T-helper 17 cell (primary cell): ENCODE measurements at places on chromosomes 12 and 14.

GRCh38 chr12:26119391-26119989, 5.3 kb downstream of the BHLHE41 start:
- DNase-seq, result no peak
- H3K36me3 ChIP-seq, result peaks cover 3% of the 10 kb centered on the region
- H3K27ac ChIP-seq, result no peak overlapping the region
- H3K4me1 ChIP-seq, result peaks cover 24% of the 10 kb centered on the region
- peaks cover 53% of the 10 kb centered on the region for H3K27me3 ChIP-seq

- H3K27me3 ChIP-seq, result peaks cover 2% of the 10 kb centered on the region
- no peak overlapping the region for H3K4me3 ChIP-seq
- no peak for DNase-seq
- peaks cover 4% of the 10 kb centered on the region for H3K36me3 ChIP-seq
Measured at GRCh38 chr14:70785556-70785955, 23.8 kb downstream of the MAP3K9 start.

GRCh38 chr12:103680591-103681141, 93.6 kb downstream of the STAB2 start:
- H3K4me3 ChIP-seq, result no peak overlapping the region
- peaks cover 38% of the 10 kb centered on the region for H3K27me3 ChIP-seq
- peaks cover 2% of the 10 kb centered on the region for H3K4me1 ChIP-seq
- no peak overlapping the region for H3K27ac ChIP-seq

DNA sequence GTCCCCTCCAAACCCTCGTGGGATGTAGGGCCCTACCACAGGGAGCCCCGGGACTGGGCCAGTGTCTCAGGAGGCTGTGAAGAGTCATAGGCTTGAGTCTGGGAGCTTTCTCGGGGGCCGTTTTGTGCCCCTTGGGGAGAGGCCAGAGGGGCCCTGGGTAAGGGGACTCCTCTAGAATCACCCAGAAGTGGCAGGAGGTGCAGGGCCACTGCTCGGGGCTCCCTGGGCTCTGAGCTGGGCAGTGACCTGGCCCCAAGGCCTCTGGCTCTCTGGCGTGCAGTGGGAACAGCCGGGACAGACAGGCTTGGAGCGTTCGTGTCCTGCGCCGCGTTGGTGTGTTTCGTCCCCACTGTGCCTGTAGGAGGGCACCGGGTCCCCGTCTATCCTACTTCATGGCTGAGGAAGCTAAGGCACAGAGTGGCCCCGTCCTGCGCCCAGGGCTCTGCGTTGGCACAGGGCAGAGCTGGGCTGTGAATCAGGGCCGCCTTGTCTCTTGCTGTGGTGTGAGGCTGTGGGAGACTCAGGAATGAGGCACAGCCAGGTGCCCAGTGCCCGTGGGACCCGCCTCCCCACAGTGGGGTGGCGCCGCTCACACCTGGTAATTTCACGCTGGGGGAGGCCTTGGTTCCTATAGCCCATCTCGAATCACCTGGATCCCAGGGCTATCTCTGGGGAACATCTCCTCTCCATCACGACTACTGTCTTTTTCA, 23.8 kb upstream of the KIF26A start:
- H3K27me3 ChIP-seq, result peaks cover 22% of the 10 kb centered on the region
- no peak overlapping the region for H3K4me3 ChIP-seq
- H3K27ac ChIP-seq, result no peak overlapping the region
- DNase-seq, result no peak

DNA sequence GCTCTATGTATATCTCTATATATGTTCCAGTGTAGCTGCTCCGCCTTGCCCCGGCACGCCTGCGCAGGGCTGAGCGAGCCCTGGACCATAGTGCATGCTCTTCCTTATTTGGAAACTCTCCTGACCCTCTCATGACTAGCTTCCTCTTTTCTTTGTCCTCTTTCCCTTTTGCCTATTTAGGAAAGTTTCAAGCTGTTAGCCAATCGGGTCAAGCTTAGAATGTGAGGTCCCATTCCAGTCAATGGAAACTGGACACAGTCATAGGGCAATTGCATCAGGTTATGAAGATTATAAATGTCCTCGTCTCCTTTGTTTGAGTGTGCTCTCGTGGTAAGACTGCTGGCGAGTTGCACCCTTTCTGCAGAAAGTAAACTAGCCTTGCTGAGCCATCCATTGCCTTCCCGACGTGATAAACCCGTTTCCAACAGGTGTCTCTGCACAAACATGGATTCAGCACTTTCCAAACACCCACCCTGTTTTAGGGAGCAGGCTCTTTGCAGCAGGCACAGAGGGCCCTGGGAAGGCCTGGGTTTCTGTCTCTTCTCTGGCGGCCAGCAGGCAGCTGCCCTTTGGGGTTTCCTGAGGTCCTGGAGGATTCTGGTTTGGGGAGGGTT, 30.9 kb downstream of the CCDC92 start:
- H3K27ac ChIP-seq, result no peak overlapping the region
- peaks cover 25% of the 10 kb centered on the region for H3K4me1 ChIP-seq
- peaks cover 9% of the 10 kb centered on the region for H3K36me3 ChIP-seq
- no peak for DNase-seq
- no peak overlapping the region for H3K4me3 ChIP-seq
- no peaks in the 10 kb centered on the region for H3K27me3 ChIP-seq

DNA sequence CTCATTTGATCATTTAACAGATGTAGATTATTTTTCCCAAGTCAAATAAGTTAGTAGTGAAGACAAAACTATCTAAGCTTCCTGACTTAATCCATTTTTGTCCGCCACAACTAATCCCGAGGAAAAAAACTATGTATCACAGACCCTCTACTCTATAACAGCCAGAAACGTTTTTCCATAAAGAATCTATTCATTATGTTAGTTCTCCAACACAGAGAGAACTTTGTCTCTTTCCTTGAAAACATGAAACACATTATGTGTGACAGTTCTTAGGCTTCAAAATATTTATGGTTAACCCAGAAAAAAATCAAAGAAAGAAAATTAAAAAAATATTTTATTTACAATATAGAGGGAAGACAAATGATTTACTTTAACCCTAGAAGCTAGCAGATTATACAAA, 100.1 kb downstream of the PLEKHG7 start:
- DNase-seq, result no peak
- H3K27me3 ChIP-seq, result no peaks in the 10 kb centered on the region
- no peak overlapping the region for H3K4me3 ChIP-seq
- peaks cover 6% of the 10 kb centered on the region for H3K36me3 ChIP-seq
- H3K4me1 ChIP-seq, result peaks cover 2% of the 10 kb centered on the region

DNA sequence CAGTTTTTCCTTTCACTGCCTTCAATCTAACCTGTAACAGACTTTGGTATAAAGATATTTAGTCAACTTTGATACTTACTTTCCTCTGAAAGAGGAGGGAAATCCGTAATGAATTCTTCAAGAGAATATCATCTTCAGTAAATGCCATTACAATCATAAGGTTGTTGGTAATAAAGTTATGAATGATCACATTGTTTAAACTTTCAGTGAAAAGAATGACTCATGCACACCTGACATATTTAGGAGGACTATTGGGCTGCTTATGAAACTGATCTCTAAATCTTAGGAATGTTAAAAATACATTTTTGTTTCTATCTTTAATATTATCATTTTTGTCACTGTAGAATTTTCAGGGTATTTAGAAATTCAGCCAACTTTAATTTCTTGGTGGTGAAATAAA, 474.7 kb downstream of the SLC16A7 start:
- H3K27ac ChIP-seq, result no peak overlapping the region
- H3K27me3 ChIP-seq, result no peaks in the 10 kb centered on the region
- no peaks in the 10 kb centered on the region for H3K4me1 ChIP-seq
- H3K4me3 ChIP-seq, result no peak overlapping the region

DNA sequence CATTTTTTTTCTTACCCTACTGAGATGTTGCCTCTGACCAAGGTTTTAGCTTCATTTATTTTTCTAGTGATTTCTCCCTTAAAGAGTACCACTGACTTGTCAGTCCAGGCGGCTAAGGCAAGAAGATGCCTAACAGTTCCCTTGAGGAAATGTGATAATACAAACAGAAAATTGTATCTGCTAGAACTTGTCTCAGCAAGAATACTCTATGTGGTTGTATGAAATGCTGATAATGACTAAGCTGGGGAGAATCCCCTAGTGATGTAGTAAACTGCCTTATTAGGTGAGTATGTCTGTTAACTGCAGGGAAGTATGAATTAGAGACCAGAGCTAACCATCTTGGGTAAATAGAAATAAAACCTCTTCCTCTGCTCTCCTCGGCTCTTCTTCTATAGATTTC, 6.7 kb downstream of the C12orf54 start:
- H3K27me3 ChIP-seq, result peaks cover 33% of the 10 kb centered on the region
- no peak overlapping the region for H3K4me3 ChIP-seq
- DNase-seq, result no peak
- no peak overlapping the region for H3K27ac ChIP-seq
- H3K36me3 ChIP-seq, result no peaks in the 10 kb centered on the region
- H3K4me1 ChIP-seq, result no peaks in the 10 kb centered on the region

- no peak overlapping the region for H3K4me3 ChIP-seq
- H3K4me1 ChIP-seq, result peaks cover 5% of the 10 kb centered on the region
- no peak for DNase-seq
- peaks cover 28% of the 10 kb centered on the region for H3K27me3 ChIP-seq
- no peaks in the 10 kb centered on the region for H3K36me3 ChIP-seq
- H3K27ac ChIP-seq, result no peak overlapping the region
Measured at GRCh38 chr12:95646781-95647190, 95.5 kb upstream of the USP44 start.

GRCh38 chr14:72863216-72864006, 30.5 kb downstream of the DPF3 start:
- no peak for DNase-seq
- H3K27me3 ChIP-seq, result peaks cover 19% of the 10 kb centered on the region

- H3K4me1 ChIP-seq, result no peaks in the 10 kb centered on the region
- H3K27ac ChIP-seq, result no peak overlapping the region
- H3K36me3 ChIP-seq, result no peaks in the 10 kb centered on the region
- DNase-seq, result no peak
Measured at GRCh38 chr12:95766356-95767019, 24.1 kb downstream of the NTN4 start.

DNA sequence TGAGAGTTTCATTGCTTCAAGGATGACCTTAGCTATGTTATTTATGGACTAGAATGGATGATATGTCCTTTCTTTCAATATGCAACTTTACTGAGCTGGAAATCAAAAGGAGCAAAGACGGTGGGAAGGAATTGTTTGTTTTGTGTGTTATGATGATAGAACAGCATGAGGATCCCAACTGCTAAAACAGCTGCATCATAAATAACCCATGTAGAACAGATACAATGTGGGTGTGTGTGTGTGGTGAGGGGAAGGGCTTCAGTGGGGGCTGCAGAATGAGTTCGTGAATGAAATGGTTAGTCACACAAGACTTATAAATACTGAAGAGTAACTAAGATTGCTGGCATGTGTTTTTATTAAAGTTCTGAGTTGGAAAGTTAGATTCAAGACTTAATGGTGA, 80.1 kb downstream of the DACT1 start:
- no peak overlapping the region for H3K27ac ChIP-seq
- DNase-seq, result no peak
- no peaks in the 10 kb centered on the region for H3K36me3 ChIP-seq
- no peaks in the 10 kb centered on the region for H3K4me1 ChIP-seq

DNA sequence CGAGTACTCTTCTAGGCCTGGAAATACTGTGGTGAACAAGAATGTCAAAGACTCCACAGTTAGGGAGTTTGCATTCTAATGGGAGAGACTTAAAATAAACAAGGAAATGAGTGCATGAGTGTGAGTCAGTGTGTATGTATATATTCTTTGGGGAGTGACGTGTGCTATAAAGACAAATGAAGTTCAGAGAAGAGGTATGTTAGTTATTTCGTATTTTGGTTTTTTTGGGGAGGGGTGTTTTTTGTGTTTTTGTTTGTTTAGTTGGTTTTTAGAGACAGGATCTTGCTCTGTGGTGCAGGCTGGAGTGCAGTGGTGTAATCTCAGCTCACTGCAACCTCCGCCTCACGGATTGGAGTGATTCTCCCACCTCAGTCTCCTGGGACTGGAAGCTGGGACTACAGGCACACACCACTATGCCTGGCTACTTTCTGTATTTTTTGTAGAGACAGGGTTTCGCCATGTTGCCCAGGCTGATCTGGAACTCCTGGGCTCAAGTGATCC, 74.3 kb downstream of the SRGAP1 start:
- no peak overlapping the region for H3K4me3 ChIP-seq
- H3K36me3 ChIP-seq, result peaks cover 2% of the 10 kb centered on the region
- peaks cover 8% of the 10 kb centered on the region for H3K27me3 ChIP-seq

DNA sequence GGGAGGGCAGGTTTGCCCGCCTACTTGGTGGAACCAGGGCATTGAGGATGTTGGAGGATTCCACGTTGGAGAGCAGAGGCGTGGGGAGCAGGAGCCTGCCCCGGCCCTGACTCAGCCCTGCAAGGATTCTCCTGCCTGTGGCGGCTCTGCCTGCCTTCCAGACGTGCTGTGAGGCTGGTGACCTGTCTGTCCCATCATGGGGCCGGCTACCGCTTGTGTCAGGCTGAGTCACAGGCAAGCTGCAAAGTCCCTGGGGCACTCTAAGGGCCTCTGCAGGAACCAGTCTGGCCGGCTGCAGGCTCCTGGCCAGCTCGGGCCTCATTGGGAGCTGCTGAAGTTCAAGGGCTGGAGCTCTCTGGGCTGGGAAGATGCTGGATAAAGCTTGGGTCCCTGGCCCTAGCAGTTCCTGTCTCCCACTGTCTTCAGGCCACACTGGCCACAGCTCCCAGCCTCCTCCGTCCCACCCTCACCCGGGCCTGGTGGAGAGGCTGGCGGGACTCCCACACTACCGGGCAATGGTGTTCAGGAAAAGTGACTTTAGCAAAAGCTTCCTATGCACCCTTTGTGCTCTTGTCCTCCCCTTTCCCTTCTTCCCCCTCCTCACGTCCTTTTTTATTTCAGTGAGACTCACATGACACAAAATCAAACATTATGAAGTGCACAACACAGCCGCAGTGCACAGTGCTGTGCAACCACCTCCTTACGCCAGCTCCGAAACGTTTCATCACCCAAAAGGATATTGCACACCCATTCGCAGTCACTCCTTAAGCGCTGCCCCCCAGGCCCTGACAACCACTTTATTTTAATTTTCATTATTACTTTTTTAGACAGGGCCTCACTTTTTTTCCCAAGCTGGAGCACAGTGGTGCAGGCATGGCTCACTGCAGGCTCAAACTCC, 22.0 kb upstream of the ULK1 start:
- no peaks in the 10 kb centered on the region for H3K36me3 ChIP-seq
- H3K27me3 ChIP-seq, result no peaks in the 10 kb centered on the region
- peaks cover 2% of the 10 kb centered on the region for H3K4me1 ChIP-seq
- no peak overlapping the region for H3K27ac ChIP-seq
- no peak for DNase-seq

DNA sequence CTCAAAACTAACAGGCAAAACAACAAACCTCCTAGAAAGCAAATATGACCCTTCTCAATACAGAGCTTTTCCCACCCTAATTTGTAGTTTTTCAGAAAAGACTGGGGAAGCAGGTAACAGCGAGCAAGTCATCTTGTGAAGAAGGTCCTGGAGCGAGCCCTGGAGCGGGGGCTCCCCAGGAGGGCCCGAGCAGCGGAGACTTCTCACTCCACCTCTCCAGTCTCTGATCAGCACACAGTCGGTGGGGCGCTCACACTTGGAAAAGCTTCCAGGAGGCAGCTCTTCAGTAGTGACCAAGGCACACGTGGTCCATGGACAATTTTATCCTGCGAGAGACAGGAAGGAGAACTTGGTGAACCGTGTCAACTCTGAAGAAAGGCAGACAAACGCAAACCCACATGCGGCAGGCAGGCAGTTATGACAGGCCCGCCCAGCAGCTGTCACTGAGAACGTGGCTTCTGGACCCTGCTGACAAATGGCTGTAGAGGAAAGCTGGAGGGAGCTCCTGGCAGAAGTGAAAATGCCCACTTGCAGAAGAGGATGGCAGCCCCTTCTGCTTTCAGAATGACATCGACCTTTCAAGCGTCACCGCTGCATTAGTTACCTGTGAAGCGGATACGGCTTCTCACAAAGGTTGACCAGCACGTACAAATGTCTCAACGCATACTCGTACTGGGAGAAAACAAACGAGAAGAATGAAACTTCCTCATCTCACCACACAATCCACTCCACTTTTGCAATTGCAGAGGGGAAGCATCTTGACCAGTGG, 44.2 kb downstream of the LGMN start:
- H3K4me1 ChIP-seq, result no peaks in the 10 kb centered on the region
- H3K27me3 ChIP-seq, result peaks cover 24% of the 10 kb centered on the region
- H3K36me3 ChIP-seq, result peaks cover 3% of the 10 kb centered on the region
- H3K4me3 ChIP-seq, result no peak overlapping the region
- peak overlapping the region; percentile 9 for H3K27ac ChIP-seq
